ENCODE measurements at places on chromosomes 12 and 14.
A peak's percentile ranks its signal among the peaks of the same experiment; 100 is the strongest.

GRCh38 chr14:76282581-76282980 is 93.4 kb upstream of the ESRRB start:
- no peak for DNase-seq

DNA sequence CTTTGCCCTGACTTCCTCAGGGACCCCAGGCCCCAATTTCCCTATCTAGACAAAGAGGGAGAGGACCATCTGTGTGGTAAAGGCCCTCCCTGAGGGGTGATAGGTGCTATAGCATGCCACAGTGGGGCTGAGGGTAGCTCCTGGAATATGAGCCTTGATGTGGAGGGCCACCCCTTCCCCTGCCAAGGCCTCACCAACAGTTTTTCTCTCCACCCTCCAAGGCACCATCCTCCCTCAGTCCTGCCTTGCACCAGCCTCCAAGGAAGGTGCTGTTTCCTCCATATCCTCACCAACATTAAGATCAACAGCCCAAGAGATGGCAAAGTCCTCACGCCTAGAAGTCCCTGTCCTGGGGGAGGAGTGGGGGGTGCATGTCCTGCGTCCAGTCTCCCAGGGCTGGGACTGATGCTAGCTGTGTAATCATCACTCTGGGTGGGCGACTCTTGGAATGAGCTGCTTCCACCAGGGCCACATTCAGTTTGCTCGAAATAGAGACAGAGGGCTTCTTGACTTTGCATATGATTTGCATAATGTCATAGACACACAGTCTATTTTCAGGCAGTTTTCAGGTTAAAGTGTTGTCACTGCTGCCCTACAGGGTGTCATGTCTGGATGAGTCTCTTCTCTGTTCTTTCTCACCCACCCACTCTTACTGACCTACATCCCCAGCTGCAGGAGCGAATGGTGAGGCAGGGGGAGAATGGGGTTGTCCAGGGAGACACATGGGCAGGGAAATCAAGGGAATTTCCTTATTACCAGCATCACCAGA is 17.4 kb downstream of the ACVRL1 start:
- DNase-seq: no peak

GRCh38 chr12:72006766-72007165 is 68.1 kb downstream of the TPH2 start:
- no peak for DNase-seq

DNA sequence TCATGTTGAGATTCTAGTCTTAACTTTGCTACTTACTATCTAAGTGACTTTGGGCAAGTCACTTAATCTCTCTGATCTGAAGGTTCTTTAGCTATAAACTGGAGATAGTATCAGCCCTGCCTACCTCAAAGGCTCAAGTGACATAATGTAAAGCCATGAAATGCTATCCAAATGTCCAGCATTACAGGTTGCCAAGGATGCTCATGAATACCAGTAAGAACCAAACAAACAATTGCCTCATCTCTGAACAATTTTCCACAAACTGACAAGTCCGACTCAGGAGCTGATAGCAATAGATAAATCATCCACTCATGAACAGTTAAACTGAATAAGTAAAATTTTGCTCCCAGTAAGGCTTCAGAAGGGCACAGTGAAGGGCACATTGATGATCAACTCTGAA is 51.5 kb downstream of the LMNTD1 start:
- no peak for DNase-seq

- DNase-seq: no peak
These were observed 198.8 kb downstream of the KITLG start for GRCh38 chr12:88381466-88381865.

- peak; percentile 43 for DNase-seq
These were observed at the start of gene SALL2 for GRCh38 chr14:21525962-21526671. SALL2 (minus strand) TSS chr14:21526346; CDS start chr14:21526127, 219 bp downstream.

GRCh38 chr12:51923506-51924365 is 16.4 kb downstream of the ACVRL1 start:
- peak; percentile 38 for DNase-seq

DNA sequence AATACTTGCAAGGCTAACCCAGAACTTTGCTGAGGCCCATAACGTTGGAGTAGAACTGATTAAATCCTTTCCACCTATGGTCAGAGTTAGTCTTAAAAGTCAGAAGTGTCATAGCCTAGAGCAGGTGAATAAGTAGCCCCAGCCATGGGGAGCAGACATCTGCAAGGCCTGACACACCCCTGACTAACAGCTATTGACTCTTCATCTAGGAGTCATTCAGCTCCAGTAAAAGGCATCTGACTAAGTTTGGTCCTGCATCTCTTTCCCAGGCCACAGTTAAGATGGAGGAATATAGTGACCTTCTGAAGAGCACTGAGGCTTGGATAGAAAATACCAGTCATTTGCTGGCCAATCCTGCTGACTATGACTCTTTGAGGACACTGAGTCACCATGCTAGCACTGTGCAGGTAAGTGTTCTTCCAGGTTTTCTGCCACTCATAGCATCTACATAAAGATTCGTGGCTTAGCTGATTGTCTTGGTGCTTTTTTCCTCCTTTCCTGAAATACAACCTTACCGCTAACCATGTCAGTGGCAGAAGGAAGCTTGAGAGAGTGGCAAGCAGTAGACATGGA is 212.9 kb downstream of the ESR2 start:
- DNase-seq: no peak

DNA sequence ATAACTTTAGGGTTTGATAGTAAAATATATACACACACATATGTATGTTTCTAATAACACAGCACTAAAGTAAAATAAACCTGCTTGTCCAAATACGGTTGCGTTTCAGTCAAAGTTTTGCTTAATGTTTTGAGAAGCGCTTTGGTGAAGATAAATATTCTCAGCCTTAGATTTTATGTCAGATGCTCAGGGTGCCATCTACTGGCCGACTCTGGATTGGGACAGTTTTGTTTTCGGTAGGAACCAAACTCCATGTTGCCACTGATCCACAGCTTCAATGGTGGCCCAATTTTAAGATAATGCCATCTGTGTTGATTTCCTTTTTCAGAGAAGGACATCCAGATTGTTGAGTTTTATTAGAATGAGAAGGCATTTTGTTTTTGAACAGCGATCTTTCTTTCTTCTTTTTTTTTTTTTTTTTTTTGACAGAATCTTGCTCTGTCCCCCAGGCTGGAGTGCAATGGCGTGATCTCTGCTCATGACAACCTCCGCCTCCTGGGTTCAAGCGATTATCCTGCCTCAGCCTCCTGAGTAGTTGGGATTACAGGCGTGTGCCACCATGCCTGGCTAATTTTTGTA is 43.1 kb downstream of the LLPH start:
- peak; percentile 51 for DNase-seq

DNA sequence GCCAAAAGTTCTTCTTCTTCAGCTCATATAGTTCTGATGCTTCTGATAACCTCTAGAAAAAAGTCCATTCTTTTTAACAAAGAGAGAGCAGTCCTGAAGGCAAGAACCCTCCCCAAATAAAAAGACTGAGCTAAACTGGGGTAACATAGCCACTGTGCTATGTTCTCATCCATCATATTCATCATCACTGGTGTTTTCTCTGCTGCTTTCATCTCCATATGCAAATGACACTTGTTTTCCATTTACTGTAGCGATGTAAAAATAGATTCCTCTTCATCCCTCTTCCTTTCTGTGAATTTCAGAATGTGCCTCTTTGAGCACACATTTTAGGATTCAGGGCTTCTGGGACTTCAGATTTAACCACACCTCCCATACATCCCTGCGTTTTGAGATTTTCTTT is 44.9 kb downstream of the GSC start:
- DNase-seq: no peak

GRCh38 chr12:21662122-21662792 is 4.6 kb upstream of the LDHB start:
- DNase-seq: no peak

GRCh38 chr12:107843351-107844311 is 69.1 kb downstream of the ASCL4 start:
- DNase-seq: no peak

- DNase-seq: no peak
These were observed 46.0 kb downstream of the ATP2B1 start for GRCh38 chr12:89662623-89663022.

- no peak for DNase-seq
These were observed 24.6 kb downstream of the TTC9 start for GRCh38 chr14:70666361-70666686.

DNA sequence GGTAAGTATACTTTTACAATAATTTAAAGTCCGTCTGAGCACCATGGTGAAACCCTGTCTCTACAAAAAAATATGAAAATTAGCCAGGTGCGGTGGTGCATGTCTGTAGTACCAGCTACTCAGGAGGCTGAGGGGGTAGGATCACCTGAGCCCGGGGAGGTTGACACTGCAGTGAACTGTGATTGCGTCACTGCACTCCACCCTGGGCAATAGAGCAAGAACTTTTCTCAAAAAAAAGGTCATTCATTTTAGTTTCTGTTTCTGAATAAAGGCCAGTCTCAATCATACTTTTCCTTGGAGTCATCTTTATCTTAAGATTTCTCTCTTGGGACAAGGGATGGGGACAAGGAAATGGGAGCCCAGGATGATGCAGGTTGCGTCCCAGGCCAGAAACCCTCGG is 12.9 kb downstream of the ANKRD13A start:
- no peak for DNase-seq

DNA sequence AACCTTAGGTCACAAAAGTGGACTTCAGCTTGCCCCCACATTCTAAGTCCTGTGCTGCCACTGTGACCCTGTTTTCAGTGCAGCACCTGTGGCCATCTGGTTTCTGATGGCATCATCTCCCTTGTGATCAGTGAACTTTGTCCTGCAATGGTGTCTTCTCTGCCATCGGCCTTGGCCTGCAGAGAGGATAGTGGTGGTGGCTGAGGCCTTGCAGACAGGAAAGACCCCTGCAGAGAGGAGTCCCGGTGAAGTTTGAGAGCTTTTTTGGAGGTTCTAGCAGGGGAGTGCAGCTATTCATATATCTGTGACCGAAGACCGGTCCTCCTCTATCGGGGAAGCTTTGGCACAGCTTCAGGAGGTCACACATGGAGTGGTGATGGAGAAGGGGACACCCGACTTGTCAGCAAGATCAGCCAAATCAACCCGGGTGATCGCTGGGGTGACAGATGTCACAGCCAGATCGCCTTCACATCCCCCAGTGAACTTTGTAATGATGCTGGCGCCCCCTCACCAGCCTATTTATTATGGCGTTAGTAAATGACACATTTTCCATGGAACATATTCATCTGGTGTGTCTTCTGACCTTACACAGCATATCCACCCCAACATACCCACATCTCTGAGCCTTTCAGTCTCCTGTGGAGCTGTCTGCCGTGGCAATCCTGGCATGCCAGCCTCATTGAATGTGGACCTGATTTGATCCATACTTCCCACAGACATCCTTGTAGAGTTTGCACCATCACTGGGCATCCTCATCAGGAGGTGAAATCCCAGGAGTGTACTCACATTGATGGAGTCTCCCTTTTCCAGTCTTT is 136.1 kb downstream of the PAPOLA start:
- DNase-seq: no peak

DNA sequence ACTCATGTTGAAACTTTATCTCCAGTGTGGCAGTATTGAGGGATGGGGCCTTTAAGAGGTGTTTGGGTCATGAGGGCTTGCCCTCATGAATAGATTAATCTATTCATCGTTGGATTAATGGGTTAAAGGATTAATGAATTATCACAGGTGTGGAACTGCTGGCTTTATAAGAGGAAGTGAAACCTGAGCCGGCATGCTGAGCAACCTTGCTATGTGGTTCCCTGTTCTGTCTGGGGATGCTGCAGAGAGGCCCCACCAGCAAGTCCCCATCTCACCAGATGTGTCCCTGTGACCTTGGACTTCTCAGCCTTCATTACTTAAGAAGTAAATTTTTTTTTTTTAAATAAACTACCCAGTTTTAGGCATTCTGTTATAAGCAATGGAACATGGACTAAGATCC is 109.6 kb downstream of the DYRK2 start:
- DNase-seq: no peak

- DNase-seq: no peak
These were observed 101.8 kb downstream of the LRIG3 start for GRCh38 chr12:58818546-58818945.

DNA sequence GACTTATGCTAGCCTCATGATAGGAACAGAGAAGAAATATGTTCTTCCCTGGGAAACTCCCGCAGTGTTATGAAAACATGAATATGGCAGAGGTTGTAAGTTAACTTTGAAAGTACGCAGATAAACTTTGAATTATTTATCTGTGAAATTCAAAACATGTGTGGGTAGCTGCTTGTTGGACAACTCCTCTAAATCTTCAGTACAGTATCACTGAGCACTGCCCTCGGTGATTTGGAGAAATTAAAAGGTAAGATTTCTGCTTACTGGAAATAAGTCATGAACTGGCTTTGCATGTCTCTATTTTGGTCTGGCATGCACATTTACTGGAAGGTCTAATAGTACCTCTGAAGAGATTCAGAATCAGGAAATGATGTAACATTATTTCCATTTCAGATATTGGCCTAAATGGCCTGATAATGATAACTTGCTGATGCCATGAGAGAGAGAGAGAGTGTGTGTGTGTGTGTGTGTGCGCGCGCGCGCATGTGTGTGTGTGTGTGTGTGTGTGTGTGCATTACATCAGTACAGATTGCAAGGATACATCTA is 1441.9 kb upstream of the FLRT2 start:
- DNase-seq: no peak

- DNase-seq: no peak
These were observed 140.7 kb upstream of the PRICKLE1 start for GRCh38 chr12:42730291-42730690.

DNA sequence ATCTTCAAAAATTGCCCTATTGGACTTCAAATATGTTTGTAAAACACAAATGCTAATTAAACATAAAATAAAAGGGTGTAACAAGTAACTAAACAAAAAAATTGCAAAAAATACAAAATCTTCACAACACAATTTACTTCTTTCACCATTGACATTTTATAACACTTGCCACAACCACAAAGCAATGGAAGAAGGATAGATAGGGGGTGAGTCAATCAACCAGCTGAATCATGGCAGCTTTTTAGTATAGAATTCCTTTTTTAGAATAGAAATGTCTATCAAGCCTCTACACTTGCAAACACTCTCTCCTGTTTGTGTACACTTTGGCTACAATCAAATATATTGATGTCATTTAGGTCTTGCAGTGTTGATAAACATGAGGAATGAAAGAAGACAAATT is 232.7 kb downstream of the SLC16A7 start:
- no peak for DNase-seq

GRCh38 chr12:107349008-107349747 is 255.8 kb upstream of the CRY1 start:
- DNase-seq: no peak

GRCh38 chr12:39572551-39572950 is 47.1 kb downstream of the ABCD2 start:
- DNase-seq: no peak

DNA sequence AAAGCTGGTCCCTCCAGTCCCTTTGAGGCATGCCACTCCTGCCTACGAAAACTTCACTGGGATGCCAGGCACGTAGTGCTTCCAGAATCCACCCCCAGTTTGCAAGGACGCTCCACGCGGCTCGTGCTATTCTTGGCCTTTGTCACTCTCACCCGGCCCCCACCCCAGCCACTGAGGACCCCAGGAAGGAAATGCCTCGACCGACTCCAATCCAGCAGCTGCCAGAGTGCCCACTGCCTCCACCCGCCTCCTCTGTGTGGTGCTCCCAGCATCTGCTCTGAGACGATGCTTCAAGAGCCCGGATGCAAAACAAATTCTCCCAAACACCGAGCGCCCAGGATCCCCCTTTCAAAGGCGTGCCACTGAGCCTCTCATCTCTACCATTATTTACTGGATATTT is 123.9 kb downstream of the RFLNA start:
- no peak for DNase-seq

GRCh38 chr12:131674373-131674772 is 36.5 kb upstream of the SFSWAP start:
- DNase-seq: no peak

- peak; percentile 67 for DNase-seq
These were observed 9.0 kb downstream of the ARHGDIB start for GRCh38 chr12:14952299-14952921.

GRCh38 chr12:45575823-45576475 is 153.6 kb upstream of the ARID2 start:
- no peak for DNase-seq
